ENCODE measurements at places on chromosomes 2 and 18.

GRCh38 chr2:44931198-44931780 is 10.2 kb upstream of the SIX3 start:
- no peak for DNase-seq

DNA sequence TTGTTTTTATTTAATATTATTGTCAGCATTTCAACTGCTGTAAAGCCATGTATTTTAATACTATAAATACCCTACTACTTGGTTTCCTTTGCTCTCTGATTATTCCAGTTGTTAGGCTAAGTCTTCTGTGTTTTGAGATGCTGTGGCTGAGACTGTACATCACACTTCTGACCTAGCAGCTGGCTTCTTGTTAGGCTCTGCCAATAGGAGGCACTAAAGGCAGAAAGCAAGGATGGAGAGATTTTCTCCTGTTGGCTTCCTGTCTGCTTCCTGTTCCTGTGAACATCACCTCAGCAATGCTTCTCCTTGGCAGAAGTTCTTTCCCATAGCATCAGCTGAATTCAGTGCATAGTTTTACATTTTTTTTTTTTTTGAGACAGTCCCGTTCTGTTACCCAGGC is 68.3 kb upstream of the YPEL5 start:
- DNase-seq: no peak

DNA sequence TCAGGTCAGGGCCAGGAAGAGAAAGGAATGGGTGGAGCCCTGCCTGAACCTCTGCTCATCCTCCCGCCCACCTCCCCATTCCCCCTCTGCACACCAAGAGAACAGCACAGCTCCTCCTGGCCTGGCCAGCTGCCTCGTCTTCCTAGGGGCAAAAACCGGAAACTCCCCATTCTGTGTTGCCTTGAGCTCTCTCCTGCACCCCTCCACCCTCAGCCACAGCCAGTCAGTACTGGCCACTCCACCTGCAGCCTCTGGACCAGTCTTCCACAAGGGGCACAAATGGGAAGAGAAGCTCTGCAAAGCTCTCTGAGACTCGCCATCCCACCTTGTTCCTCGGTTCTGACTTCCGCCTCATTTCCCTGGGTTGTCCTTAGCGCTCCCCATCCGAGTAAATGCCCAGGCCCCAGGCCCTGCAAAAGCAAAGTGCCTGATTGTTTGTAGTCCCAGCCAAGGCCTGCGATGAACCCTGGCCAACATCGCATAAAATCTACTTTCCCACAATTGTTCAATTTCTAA is 39.3 kb upstream of the SLC35G4 start:
- DNase-seq: no peak

GRCh38 chr2:217418090-217418489 is 558.2 kb upstream of the TNP1 start:
- DNase-seq: no peak

DNA sequence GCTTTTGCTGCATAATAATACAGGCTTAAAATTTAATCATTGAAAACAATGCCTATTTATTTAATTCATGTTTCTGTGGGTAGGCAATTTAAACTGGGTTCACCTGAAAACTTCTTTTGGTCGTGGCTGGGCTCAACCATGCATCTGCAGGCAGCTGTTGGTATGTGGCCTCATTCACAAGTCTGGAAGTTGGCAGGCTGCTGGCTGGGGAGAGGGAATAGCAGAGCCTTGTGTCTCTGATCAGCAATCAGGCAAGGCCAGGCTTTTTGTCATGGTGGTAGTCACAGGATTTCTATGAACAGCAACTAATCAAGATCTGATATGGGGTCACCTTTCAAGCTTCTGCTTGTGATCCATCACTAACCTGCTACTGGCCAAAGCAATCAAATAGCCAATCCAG is 130.1 kb upstream of the KCNJ3 start:
- DNase-seq: no peak

DNA sequence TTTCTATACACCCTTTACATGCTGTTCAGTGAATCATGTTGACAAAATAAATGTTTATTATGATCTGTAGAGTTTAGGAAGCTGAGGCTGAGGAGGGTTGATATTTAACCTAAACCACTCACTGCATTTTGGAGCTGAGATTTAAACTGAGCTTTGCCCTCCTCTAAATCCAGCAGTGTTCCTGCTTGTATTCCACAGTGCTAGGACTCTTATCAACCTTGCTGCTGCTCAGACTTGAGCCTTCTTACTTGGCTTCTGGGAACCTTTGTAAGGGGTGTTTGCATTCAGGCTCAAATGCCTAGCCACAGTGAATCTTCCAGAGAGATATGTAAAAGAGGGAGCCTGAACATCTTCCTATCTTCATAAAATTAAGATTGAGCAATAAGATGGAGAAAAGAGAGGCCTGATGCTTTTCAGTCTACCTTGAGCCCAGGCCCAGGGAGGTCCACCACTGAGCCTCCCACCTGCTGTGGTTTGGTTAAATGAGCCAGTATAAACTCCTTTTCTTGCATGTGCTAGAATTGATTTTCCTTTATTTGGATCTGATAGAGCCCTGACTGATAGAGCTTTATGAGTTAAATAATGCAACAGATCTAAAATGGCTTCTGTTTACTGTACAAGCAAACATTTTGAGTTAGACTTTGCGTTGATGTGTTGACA is 149.7 kb downstream of the GULP1 start:
- DNase-seq: no peak

GRCh38 chr2:127400533-127400896 is 12.7 kb upstream of the MAP3K2 start:
- no peak for DNase-seq

GRCh38 chr2:45899926-45900325 is 248.5 kb downstream of the PRKCE start:
- DNase-seq: no peak

GRCh38 chr2:54630858-54631497 is 92.5 kb upstream of the EML6 start:
- DNase-seq: no peak

DNA sequence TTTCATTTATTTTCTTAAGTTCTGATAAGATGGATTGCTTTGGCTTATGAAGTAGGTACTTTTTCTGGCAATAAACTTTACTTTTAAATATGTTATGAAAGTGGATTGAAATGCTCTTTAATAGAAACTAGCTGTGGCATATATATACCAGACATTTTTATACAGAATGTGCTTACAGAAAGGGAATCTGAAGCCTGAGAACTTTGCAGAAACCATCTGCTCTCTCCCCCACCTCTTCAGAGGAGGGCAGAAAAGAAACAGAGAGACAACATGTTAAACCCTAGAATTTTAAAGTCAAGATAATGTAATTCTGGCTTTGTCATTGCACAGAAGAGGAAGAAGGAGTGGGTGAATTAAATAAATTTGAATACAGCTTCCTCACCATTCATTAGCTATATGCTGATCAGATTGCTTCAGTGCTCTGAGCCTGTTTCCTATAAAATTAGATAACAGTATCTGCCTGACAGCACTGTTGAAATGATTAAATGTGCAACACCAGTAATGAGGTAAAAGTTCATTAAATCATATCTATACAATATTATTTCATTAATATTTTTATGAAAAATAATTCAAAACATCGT is 247.3 kb downstream of the CNTNAP5 start:
- no peak for DNase-seq

GRCh38 chr2:134852518-134852917 is 14.1 kb downstream of the ACMSD start:
- DNase-seq: no peak

DNA sequence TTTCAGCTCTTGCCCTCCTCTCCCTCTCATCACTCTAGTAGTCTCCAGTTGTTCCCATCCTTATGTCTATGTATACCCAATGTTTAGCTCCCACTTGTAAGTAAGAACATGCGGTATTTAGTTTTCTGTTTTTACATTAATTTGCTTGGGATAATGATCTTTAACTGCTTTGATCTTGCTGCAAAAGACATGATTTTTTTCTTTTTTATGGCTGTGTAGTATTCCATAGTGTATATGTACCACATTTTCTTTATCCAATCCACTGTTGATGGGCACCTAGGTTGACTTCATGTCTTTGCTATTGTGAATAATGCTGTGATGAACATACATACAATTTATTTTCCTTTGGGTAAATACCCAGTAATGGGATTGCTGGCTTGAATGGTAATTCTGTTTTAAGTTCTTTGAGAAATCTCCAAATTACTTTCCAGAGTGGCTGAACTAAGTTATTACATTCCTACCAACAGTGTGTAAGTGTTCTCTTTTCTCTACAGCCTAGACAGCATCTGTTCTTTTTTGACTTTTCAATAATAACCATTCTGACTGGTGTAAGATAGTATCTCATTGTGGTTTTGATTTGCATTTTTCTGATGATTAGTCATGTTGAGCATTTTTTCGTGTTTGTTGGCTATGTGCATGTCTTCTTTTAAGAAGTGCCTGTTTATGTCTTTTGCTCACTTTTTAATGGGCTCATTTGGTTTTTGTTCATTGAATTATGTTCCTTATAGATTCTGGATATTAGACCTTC is 179.6 kb upstream of the SLC39A10 start:
- no peak for DNase-seq

DNA sequence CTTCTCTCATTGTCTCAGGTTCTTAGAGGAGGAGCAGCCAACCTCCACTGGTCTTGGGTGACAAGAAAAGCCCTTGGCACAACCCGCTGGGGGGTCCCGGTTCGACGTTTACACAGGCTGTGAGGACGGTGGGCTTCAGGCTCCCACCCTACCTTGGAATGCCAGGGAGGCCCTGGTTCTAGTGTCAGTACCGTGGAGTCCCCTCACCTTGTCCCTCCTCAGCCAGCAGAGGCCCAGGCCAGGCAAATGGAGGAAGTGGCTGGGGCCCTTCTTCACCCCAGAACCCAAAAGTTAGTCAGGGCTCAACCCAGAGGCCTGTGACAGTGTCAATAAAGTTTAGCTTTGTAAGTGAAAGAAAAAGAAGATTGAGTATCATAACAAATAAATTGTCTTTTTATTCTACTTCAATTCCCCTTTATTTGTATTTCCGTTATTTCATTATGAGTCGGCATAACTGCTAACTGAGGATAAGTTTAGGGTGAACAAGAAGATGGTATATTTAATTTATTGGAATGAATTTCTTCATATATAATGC is 62.6 kb upstream of the ZSWIM2 start:
- DNase-seq: no peak

- DNase-seq: no peak
Measured at GRCh38 chr18:72667932-72668331, 123.8 kb upstream of the CBLN2 start.

- no peak for DNase-seq
Measured at GRCh38 chr18:65516209-65516608, 234.6 kb upstream of the CDH7 start.

DNA sequence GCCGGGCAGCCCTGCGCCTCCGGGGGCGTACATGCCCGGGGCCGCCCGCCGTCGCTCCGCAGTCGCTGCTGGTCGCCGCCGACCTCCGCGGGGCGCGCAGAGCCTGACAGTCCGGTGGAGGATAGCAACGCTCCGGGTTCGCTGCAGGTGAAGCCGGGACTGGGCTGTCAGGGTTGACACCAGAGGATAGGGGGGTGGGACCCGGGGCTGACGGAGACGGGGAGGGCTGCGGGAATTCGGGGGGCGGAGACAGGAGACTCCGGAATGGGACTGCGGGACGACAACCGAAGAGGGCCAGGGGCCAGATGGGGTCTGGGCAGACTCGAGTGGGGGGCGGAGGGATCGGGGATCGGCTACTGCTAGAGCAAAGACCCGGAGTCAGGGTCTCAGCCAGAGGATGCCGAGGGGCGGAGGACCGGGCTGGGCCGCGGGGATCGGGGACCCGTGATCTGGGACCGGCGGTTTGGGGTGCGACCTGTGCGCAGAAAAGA is 403 bp downstream of the TMEM127 start:
- peak; percentile 75 for DNase-seq

GRCh38 chr2:176385219-176385759 is 116.0 kb downstream of the MTX2 start:
- no peak for DNase-seq

DNA sequence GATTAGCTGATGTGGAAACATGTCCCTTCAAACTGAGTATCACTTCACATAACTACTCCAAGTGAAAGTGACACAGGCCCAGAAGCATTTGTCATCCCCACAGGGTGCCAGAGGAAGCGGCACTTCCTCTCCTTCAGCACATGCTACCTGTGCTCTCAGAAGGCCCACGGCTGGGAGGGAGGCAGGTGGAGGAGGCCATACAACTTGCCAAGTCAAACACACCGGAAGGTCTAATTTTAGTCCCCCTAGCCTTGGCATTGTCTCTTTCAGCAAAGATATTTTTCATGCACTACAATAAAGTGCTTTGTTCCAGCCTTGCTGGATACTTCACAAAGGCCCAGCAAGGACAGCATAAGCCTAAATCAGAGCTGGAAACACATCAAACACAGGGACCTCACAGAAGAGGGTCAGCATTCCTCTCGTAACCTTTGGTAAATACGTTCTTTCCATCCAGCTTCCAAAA is 38.0 kb downstream of the VSNL1 start:
- DNase-seq: no peak

- DNase-seq: no peak
Measured at GRCh38 chr2:83002706-83003105, 1456.4 kb downstream of the SUCLG1 start.

DNA sequence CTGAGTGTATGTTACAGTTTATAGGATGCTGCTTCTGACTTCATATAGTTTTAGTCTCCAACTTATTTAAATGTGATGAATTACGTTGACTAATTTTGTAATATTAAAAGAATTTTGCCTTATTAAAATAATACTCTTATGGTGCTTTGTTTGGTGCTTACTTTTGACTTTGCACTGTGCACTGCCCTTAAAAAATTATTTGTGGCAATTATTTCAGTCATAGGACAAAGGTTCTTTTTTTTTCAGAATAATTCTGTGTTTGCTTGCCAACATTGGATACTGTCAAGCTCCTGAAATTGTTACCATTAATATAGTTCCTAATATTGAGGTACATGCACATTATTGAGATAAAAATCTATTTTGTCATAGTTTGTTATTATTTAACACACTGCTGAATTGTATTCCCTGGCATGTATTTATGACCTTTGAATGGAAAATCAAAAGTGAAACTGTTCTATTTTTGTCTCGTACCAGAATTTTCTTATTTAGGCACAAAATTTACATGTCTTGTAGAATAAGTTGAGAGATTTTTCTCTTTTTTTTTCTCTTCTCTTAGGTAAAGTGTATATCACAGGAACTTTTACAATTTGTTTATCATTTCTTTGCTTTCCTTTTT is 572.8 kb upstream of the KLHL29 start:
- DNase-seq: no peak

DNA sequence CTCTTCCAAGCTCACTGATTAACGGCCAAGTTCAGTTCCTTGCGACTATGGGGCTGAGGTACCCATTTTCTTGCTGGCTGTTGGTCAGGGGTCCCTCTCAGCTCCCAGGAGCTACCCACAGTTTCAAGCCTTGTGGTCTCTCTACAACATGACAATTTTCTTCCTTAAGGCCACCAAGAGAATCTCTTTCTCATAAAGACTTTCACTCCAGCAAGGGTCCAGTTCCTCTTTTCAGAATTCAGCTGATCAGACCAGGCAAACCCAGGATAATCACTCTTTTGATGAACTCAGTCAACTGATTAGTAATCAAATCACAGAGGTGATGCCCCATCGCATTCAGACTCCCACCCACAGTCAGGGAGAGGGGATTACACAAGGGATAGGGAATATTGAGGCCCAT is 129.7 kb downstream of the IRS1 start:
- no peak for DNase-seq

GRCh38 chr2:151177756-151178155 is 83.9 kb downstream of the RBM43 start:
- DNase-seq: no peak

GRCh38 chr2:216436383-216436782 is 24.1 kb downstream of the SMARCAL1 start:
- DNase-seq: no peak

- peak; percentile 80 for DNase-seq
Measured at GRCh38 chr2:134663451-134664450, 55.0 kb downstream of the TMEM163 start.

All from WERI-Rb-1 (cell line).